ENCODE measurements at places on chromosomes 12 and 14.

GRCh38 chr12:107568718-107569117, 116.9 kb upstream of the PWP1 start:
- DNase-seq = no peak

GRCh38 chr12:13161172-13161571, 35.4 kb upstream of the EMP1 start:
- no peak for DNase-seq

- no peak for DNase-seq
Measured at GRCh38 chr12:82723093-82723492, 36.4 kb downstream of the TMTC2 start.

- DNase-seq = no peak
Measured at GRCh38 chr12:2240984-2241383, 188.2 kb downstream of the CACNA1C start.

GRCh38 chr14:92753250-92753649, 4.8 kb upstream of the LGMN start:
- DNase-seq = no peak

DNA sequence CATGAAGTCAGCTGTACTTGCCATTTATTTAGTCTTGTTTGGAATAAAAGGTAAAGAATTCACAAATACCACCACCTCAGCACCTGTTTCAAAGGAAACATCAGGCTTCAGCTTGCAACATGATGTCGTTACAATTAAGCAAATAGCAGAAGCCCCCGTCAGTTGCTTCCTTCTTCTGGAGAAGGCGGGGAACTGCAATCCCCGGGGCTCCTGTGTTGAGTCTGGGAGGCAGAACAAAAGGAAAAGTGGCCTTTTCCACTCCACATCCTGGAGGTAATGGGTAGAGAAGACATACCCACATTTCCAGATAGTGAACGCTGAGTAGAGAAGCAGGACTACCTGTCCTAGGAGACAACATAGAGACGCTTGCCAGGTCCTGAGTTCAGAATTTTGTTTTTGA, 92.8 kb downstream of the DNAH10 start:
- DNase-seq = no peak

DNA sequence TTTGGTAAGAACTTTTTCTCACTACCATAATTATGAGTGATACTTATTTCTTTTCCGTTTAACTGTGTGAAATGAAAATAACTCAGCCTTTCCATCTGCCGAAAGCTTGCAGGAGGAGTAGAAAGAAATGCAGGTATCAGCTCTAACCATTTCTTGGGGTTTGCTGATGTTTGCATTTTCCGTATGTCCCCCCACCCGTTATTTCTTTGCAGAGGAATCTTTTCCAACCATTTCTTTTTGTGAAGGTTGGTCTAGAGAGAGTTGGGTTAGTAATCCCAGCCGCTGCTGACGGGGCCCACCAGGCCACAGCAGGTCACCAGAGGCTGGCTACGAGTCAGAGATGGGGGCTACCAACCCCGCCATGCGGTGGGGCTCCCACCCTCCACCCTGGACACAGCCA, 7.0 kb upstream of the PIWIL1 start:
- DNase-seq = no peak

DNA sequence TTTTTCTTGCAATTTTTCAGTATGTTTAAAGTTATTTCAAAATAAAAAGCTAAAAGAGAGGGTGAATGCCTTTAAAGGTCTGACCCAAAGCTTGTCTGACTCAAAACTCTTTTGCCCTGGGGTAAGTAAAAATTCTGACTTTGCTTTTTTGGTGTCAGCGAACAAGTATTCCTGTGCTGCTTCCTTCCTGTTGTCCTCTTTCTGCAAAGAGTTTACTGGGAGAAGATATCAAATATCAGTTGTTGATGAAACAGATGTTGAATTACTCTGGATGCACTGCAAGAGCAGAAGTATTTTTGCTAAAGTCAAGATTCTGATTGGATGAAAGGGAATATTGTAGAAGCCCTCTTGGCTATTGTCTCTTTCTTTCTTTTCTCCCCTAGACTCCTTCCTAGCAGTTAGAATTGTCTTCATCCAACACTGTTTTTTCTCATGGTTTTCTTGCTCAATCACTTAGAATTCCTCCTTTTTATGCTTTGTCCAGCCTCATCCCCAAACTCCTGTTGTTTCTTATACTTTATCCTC, 62.0 kb downstream of the DACT1 start:
- DNase-seq = no peak

DNA sequence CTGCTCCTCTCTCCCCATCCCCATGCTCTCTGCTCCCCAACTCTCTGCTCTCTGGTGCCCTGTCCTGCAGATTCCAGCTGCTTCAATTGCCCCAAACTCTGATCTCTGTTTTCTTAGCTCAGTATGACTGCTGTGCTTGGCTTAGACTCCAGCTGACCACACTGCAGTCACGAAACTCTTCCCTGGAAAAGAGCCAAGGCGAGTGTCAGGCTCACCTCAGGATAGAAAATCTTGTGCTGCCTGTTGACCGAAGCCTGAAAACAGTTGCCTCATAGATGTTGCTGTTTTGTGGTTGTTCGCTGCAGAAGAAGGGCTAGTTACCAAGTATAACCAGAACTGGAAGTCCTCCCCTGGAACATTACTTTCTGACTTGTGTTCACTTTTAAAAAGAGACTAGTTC, 6.7 kb upstream of the STON2 start:
- DNase-seq = peak; percentile 78

DNA sequence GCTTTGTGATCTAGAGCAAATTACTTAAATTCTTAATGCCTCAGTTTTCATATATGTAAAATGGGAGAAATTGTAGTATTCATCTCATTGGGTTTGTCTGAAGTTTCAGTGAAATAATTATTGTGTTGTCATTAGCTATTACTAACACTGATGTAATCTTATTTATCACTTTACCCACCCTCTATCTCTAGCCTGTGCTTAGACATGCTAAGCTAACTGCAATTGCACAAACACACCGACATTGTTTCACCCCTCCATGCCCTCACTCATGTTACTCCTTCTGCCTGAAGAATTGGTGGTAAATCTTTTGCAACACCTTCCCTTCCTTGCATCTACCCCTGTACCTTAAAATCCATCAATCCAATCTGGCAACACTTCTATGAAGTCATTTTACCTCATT, 241.6 kb downstream of the BCAT1 start:
- no peak for DNase-seq

DNA sequence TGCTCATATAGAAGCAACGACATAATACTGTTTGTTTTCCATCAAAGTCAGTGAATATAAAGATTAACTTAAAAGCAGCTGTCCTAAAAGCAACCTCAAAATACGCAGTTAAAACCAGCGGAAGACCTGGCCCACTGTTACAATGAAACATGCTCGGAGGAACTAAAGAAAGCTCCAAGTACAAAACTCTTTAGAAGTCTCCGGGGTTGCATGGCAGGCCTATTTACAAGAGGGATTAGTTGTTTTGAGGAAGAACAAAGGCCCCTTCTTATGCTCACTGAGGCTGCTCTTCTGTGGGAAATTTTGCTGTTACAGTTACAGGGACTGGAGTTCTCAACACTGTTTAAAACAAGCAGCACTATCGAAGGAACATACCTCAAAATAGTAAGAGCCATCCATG, 75.9 kb upstream of the C12orf71 start:
- no peak for DNase-seq

- no peak for DNase-seq
Measured at GRCh38 chr14:95237958-95238340, 80.6 kb upstream of the DICER1 start.

GRCh38 chr14:91241863-91242262, 2.6 kb downstream of the GPR68 start:
- DNase-seq = no peak

DNA sequence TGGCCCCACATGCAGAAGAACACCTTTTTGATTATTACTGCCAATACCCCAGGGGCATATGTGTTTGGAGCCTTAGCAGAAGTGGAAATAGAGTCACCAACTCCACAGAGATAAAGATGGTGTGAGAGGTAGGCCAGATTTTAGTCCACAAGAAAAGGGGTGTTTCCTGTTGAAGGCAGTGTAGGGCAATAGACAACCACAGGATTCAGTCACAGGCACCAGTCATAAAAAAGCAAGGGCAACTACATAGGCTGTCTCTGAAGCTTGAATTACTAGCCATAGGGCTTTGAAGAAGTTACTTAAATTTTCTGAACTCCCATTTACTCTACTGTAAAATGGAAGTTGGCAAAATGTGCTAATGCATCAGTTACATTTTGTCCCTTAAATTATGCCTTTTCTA, 18.9 kb downstream of the ERP27 start:
- DNase-seq = no peak

DNA sequence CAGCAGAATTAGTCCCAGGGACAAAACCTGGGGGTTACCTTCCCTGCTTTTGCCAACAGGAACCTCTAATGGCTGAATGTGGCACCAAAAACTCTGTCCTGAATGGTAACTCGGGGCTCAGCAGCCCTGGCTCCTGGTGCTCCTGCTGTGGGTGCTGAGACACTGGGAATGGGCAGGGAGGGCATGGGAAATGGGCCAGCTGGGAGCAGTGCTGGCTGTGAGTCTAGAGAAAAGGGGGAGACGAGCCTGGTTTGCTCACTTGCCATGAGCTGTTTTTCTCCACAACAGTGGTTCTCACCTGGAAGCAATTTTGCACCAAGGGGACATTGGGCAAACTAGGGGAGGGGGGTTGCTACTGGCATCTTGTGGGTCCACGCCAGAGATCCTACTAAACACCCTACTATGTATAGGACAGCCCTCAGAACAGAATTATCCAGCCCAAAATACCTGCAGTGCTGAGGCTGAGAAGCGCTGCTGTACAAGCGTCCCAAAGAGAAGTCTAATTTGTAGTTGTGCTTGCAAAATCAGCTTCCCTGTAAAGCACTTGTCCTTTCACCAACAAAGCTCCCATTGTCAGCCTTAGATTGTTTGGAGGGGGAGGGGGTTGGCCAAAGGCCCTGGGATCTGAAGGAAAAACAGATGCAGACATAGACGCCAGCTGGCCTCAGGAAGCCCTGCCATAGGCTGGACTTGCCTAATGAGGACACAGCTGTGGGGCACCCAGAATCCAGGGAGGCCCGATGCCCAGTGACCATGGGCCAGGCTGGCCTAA, 3.6 kb downstream of the LRRC74A start:
- DNase-seq = peak; percentile 21

GRCh38 chr12:5856692-5857091, 88.4 kb downstream of the ANO2 start:
- DNase-seq = no peak

- no peak for DNase-seq
Measured at GRCh38 chr14:59310633-59311032, 122.2 kb downstream of the DAAM1 start.

- no peak for DNase-seq
Measured at GRCh38 chr12:10362828-10363657, 26.8 kb downstream of the KLRK1 start.

DNA sequence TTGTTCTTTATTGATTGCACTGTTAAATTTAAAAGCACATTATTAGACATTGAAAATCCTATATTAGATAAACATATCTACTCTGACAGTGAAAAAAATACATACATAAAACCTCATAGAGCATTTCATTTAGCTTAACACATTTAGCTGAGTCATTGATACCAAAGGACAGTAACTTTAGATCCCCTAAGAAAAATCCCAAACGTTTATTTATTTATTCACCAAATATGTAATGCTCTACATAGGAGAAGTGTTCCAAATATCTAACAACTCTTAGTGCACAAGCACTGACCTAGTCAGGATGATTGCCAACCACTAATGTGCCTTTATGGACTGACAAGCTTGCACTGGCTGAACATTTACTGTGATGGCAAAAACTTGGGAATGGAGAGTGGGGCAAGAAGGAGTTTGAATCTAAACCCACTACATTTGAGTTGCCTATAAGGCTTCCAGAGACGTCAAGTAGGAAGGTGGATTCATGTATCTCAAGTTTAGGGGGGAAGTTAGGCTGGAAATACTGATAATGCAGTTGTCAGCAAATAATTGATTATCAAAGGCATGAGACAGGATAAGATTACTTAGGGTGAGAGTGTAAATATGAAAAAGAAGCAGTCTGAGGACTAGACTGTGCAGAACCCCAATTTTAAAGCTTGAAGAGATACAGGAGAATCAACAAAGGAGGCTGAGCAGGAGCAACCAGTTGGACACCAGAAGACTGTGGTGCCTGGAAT, 156.4 kb downstream of the PLCZ1 start:
- no peak for DNase-seq

DNA sequence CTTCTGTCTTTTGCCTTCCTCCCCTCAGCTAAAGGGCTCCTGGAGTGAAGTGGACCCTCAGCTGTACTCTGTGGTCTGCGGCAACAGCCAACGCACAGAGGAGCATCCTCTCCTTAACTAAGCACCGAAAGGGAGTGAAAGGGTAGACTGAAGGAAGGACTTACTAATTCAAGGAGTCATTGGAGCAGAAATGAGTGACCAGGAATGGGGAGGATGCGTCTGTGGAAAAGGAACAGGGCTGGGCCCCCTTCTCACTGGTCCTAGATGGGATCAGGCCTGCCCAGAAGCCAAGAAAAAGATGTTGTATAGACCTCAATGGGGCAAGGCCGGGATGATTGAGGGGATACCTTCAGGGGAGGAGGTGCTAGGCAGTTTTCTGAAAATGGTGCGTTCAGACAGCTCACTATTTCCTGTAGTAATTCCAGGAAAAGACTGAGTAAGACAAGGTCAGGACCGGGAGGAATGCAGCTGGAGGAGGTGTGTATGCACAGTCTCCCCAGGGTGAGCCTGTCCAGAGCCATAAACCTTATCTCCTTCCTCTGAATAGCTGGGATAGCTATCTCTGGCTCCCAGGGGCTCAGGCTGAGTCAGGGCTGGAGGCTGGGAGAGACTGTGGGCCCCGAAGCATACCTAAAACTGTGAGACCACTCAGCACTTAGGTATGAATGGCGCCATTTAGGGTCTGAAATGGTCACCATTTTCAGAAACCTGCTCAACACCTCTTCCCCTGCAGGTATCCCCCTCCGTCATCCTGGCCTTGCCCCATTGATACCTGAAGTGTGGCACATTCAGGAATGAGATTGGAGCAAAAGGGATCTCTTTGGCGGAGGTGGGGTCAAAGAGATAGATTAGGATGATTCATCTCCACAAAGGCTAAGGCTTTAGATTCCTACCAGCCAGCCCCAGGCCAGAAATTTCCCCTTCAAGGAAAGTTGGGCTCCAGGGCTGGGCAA, 20.2 kb upstream of the KRT8 start:
- DNase-seq = no peak

DNA sequence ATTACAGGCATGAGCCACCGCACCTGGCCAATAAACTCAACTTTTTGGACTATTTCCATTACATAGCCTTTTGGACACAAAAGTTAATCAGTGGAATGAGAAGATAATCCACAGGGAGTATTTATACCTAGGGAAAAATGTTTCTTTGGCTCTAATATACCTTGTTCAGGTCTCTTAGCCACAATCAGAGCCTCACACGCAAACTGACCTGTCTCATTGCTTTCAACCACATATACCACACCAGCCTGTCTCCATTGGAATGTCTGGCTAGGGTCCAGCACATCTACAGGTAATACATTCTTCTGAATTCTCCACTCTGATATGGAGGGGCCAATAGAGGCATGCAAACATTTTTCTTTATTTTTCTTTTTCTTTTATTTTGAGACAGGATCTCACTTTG, 3.8 kb upstream of the RBMS2 start:
- no peak for DNase-seq

DNA sequence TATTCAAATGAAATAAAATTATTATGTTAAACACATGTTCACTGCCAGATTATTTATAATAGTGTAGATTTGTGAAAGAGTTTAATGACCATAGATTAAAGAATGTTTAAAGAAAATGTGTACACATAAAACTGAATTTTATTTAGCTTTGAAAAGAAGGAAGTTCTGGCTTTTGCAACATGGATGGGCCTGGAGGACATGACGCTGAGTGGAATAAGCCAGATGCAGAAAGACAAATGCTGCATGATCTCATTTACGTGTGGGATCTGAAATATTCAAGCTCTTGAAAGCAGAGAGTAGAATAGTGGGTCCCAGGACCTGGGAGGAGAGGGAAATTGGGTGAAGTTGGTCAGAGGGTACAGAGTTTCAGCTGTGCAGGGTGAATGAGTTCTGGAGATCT, 1261.2 kb downstream of the TMEM121 start:
- DNase-seq = no peak

Measured in psoas muscle (tissue), 8 donors.